Activated CD4-positive, alpha-beta memory T cell treated with anti-CD3 and anti-CD28 coated beads for 36 hours (primary cell): ENCODE measurements at places on chromosomes 2 and 18.

GRCh38 chr2:109209412-109209811, 80.4 kb downstream of the SH3RF3 start:
- no peak for DNase-seq

- no peak for DNase-seq
Measured at GRCh38 chr2:14910654-14911053, 278.1 kb downstream of the LRATD1 start.

DNA sequence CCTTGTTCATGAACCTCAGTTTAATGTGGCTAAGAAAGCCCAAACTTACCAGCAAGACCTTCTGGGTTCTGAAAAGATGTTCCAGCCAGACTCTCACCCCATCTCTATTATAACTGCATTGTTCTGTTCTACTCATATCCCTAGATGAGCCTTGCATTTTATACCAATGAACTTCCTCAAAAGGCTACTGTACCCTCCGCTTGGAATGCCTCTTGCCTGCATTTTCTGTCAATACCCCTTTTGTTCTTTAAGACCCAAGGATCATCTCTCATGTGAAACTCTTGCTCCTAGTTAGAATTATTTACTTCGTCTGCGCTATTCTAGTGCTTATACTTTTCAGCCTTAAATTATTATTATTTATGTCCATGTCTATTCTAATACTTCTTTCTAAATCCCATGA, 181.5 kb downstream of the MYO3B start:
- no peak for DNase-seq

DNA sequence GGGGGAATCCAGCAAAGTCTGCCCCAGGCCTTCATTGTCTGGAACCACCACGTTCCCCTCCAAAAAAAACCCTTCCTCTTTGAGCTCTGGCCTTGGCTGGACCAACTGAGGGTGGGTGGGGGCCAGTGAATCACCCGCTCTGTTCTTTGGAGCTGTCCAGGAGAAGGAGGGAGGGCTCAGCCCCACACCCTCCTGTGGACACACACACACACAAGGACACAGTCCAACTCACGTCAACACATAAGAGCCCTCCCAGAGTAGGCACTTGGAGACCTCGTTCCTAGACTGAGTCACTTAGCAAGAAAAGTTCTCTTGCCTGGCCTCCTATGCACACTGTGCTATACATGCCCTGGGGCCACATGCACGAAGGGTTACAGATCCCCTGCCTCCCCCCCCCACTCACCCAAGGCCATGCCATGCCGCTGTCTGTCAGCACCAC, 1.2 kb upstream of the TNS1 start:
- DNase-seq, result no peak

DNA sequence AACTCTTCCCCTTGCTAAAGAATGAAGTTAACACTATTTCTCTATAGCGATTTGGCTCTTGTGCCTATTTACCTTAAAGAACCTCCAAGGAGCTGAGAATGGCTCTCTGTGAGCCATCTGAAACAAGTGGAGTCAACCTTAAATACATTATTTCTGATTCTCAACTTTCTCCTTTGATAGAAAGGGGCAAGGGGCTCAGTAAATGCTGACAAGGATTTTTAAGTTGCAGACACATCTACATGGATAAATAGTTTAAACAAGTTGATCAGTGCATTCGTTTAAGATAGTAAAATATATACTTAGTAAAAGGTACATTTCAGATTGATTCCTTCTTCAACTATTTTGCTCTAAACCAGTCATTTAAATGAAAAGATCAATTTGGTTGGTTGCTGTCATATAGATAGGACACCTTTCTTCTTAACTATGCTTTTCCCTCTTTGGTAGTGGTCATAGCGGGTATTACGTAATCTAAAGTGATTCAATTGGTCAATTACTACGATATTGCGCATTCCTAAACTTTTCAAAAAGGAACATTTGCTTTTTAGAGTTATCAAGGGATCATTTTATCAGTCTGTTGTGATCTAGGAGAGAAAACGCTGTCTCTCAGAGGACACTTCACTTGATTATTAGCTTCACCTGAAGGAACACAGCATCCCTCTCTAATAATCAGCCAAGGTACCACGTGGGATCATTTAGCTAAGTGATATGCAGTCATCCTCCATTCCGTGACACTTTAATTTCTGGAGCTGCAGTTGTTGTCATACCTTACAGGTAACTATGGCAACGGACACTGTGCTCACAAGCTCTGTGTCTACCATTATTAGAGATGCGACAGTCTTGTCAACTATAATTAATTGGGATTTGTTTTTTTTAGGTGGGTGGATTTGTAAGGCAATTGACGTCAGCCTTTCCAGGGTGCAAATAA, 50.9 kb upstream of the KCNE4 start:
- DNase-seq, result no peak

DNA sequence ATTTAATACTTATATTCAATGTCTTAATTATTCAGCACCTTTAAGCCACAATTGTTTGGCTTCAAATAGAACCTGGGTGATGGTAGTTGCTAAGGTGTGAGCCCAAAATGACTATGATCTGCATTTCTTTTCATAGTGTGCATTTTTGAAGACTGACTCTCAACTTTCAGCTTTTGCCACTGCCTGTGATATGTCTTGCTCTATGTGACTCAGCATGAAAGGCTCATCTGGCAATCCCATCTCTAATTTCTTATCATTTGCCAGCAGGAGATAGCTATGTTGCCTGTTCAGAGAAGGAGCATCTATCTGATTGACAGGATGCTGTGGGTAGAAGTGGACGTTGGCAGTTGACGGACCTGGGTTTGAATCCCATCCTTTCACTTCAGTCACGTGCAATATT, 34.5 kb upstream of the CCDC93 start:
- DNase-seq, result no peak

DNA sequence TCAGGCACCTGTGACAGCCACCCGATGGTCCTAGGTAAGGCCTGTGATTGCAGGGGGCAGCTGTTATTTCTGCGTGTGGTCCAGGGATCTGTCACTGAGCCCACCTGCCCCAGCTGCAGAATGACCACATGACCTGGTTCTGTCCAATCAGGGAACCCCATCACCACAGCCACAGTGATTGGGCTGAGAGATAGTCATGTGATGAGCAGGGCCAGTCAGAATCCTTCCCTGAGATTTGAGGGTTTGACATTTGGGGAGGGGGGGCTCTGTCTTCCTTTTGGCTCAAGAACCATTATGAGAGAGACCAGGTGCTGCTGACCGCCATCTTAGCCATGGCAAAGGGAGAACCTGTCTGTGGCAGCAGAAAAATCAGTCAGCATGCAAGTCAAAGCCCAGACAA, 147.2 kb downstream of the SMAD7 start:
- DNase-seq, result no peak

GRCh38 chr18:49360582-49360981, 99.9 kb downstream of the DYM start:
- no peak for DNase-seq

DNA sequence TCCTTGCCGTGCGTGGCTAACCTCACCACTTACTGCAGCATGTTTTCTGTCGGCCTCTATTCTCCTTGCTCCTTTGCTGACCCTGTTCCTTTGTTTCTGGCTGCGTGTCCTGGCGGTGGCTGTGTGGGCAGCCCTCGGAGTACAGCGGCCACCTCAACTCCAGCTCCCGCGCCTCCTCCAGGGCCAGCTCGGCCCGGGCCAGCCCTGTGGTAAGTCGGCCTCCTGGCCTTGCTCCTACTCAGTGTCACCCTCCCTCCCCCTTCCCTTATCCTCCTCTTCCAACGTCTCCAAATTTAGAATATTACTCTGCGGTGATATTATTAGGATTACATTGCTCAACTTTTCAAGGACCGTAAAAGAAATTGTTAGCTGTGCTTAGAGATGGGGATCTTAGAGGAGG, 59.5 kb upstream of the RBM44 start:
- DNase-seq, result no peak

- DNase-seq, result no peak
Measured at GRCh38 chr18:12048827-12049175, 44.8 kb upstream of the ANKRD62 start.

DNA sequence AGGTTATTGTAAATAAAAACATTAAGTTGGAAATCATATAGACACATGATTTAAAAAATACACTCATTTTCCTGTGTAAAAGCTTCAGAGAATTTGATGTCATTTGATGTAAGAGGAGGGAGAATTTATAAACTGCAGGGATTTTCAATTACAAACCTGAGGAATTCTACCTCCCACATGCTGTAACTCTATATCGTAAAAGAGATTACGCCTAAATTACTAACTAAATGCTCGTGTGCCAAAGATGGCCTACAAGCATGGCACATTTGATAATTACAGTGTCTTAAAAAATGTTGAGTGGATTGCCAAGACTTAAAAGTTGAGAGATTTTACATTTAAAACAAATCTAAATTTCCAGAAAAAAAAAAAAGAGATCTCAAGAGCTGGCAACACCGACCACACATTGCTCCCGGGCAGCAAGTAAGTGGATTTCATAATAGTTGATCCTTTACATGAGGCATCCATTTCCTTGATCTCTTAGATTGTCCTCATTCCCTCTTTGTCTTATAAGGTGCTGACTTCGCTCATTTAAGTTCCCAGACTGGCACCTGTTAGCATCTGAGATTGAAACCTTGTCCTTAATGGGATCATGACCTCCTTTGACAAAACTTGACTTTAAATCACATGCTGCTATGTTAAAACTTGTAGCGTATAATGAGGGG, 840.3 kb upstream of the ZEB2 start:
- no peak for DNase-seq

DNA sequence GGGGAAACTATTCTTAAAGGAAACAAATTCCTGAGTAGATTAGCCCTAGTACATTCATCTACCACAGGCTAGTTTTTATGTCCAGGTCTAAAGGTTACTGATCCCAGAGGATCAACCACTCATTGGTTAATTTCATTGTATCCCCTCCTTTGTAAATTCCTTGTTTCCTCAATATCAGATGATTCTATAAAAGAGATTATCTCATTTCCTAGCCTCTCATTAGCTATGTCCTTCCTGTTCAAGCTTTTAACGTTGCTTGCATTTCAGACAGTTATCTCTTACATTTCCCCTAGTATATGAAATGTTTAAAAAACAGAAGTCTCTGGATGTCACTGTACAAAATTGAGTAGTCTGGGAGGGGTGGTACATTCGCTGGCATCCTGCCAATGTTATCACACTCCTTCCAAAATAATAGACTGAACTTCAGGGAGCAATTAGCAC, 24.2 kb upstream of the ARMC9 start:
- DNase-seq, result no peak

- DNase-seq, result no peak
Measured at GRCh38 chr18:7902399-7902839, 335.3 kb downstream of the PTPRM start.

GRCh38 chr2:25265802-25266201, 75.9 kb downstream of the DNMT3A start:
- no peak for DNase-seq

DNA sequence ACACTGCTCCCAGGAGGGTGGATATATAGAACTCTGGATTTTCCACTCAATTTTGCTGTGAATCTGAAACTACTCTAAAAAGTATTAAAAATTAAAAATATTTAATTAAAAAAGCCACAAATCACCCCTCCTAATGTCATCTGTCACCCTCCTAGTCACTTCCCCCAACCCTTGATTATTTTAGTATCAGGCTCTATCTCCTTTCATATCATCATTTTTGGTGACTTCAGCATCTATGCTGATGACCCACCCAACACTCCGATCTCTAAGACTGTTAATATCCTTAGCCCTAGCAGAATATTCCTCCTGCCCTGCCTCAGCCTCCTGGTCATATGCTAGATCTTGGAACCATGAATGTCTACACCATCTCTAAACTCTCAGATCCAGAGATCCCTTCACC, 128.3 kb upstream of the SLC1A4 start:
- DNase-seq, result no peak

- DNase-seq, result no peak
Measured at GRCh38 chr2:100380681-100381080, 36.8 kb downstream of the CHST10 start.

GRCh38 chr2:47219970-47220369, 64.9 kb upstream of the STPG4 start:
- DNase-seq, result no peak

DNA sequence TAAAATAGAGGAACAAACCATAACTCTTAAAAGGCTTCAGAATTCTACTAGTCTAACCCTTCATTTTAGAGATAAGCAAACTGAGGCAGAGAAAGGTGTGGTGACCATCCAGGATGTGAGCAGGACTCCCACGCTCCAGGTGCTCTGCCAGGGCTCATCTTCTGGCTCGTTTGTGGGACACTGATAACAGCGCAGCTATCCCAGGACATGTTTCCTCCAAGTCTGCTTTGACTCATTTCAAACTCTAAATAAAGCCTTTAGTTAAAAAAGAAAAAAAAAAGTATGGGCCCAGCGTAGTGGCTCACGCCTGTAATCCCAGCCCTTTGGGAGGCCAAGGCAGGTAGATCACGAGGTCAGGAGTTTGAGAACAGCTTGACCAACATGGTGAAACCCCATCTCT, 28.4 kb downstream of the CNRIP1 start:
- no peak for DNase-seq

DNA sequence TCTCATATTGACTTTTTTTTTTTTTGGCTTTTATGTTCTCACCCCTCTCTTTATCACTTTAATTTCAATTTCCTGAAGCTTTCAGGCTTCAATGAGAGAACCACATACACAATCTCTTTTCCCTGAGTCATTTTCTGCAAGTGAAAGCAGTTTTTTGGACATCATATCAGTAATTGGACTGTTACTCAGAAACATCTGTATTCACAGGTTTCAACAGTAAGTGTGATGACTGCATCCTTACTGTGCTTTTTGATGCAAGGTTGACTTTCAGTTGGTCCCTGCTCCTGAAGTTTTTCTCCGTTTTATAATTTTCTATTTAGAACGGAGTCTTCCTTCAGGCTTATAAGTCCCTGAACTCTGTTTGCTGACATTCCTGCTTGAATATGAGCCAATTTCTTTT, 70.5 kb upstream of the CCBE1 start:
- no peak for DNase-seq

- no peak for DNase-seq
Measured at GRCh38 chr2:204401114-204401513, 144.2 kb upstream of the PARD3B start.

DNA sequence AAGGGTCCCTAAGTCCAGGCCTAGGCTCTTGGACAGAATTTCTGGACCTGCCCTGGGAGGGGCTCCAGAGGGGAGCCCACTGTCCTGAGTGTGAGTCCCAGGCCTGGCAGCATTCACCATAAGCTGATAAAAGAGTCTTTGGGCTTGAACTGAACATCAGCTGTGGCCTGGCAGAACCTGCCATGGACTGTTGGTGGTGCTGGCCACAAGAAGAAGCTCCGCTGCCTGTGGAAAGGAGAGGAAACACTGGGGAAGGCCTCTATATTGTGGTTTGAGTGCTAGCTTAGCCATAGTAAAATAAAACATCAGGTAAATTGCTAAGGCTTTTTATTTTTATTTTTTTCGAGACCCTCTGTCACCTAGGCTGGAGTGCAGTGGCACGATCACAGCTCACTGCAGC, 20.9 kb upstream of the BAZ2B start:
- no peak for DNase-seq

GRCh38 chr2:170180031-170180566, 2.2 kb downstream of the MYO3B start:
- DNase-seq, result no peak

- peak; percentile 30 for DNase-seq
Measured at GRCh38 chr2:201680743-201681142, 17.7 kb downstream of the MPP4 start.
